ENCODE measurements at places on chromosomes 1 and 21. TPM values are rescaled to one million over a fixed set of nuclear protein-coding genes. Genes with fewer than 3 reads are reported as not detected.

CHIA gene
- total RNA-seq: not detected

DNA sequence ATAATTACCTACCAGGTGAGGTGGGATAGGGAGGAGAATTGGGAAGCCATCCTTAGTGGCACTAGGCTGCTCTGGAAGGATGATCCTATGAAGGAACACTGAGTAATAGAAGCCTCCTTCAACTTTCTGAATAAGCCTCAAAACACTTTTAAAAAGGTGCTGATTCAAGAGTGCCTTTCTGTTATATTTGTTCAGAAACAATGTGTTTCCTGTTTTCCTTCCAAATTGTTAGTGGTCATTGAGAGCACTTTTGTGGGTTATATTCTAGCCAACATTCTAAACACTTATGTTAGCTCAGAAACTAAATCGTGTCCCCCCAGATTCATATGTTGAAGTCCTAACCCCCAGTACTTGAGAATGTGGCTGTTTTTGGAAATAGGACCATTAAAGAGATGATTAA is 237.3 kb downstream of the TNR start:
- no peak for DNase-seq

KRTAP7-1 gene
- not detected for total RNA-seq

DNA sequence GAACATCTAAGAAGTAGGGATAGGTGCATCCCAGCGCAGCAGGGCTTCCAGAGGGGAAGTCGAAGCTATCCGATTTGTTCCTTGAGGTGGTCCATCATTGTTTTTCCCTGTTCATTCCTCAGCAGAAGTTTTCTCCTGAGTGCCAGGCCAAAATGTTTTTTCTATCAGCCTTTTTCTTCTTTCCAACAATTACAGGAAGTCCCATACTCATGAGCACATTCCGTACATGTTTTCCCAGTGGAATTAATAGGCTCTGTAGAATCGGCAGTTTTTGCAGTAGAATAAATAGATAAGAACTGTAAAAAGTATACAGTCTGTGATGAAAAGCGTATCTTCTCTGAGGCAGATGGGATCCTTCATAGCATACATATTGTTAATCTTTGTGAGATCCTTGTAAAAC is 24.8 kb downstream of the CD101 start:
- no peak for DNase-seq
